ENCODE measurements at places on chromosomes 4 and X. TPM values are rescaled to one million over a fixed set of nuclear protein-coding genes. Genes with fewer than 3 reads are reported as not detected.

DNA sequence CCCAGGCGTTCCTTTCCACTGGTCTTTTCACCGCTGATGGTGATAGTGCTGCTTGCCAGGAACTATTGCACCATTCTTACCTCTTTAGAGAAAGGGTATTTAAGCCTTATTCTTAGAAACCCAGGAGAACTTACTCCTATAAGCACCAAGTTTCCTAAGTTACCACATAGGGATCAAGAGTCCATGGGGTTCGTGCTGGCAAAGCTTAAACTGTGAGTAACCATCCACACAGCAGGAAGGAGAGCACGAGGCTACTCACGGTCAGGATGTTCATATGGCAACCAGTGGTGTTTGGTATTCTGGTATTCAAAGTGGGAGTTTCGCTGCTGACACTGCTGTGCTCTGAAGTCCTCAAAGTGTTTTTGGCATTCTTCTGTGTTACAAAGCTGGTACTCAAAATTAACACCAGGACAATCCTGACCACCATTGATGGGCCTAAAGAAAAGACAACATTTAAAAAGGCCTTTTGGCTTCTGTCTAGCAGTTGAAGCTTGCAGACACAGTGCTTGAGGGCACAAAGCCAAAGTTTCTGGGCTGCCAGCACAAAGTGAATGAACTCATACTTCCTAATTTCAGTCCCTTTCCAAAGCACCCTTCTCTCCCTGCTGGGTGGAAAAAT, 256.9 kb downstream of the ADAMTS3 start:
- peak overlapping the region; percentile 39 for H3K4me3 ChIP-seq
- H3K36me3 ChIP-seq: no peaks in the 10 kb centered on the region
- DNase-seq: peak; percentile 34
- no peaks in the 10 kb centered on the region for H3K27me3 ChIP-seq
- peaks cover 17% of the 10 kb centered on the region for H3K4me1 ChIP-seq
- H3K27ac ChIP-seq: peak overlapping the region; percentile 48

GRCh38 chr4:24260923-24261564, 323.3 kb downstream of the DHX15 start:
- no peak for DNase-seq
- H3K4me3 ChIP-seq: no peak overlapping the region
- no peaks in the 10 kb centered on the region for H3K4me1 ChIP-seq
- no peaks in the 10 kb centered on the region for H3K36me3 ChIP-seq
- H3K27me3 ChIP-seq: no peaks in the 10 kb centered on the region

- H3K36me3 ChIP-seq: no peaks in the 10 kb centered on the region
- no peak overlapping the region for H3K27ac ChIP-seq
- no peak overlapping the region for H3K4me3 ChIP-seq
- peaks cover 10% of the 10 kb centered on the region for H3K4me1 ChIP-seq
These were observed 35.2 kb upstream of the AMBN start for GRCh38 chr4:70556856-70557255.

Gene KLKB1
- total RNA-seq: 2.6 TPM

Gene SPP1
- total RNA-seq: 29.2 TPM
